ENCODE measurements at places on chromosomes 2 and 18.

GRCh38 chr2:208718828-208719227 lies 312.2 kb downstream of the PTH2R start:
- DNase-seq, result no peak

- DNase-seq, result no peak
Measured at GRCh38 chr18:36130039-36130831, 536 bp downstream of the ELP2 start.

GRCh38 chr2:130354139-130354428 lies 1.8 kb upstream of the PTPN18 start:
- no peak for DNase-seq

DNA sequence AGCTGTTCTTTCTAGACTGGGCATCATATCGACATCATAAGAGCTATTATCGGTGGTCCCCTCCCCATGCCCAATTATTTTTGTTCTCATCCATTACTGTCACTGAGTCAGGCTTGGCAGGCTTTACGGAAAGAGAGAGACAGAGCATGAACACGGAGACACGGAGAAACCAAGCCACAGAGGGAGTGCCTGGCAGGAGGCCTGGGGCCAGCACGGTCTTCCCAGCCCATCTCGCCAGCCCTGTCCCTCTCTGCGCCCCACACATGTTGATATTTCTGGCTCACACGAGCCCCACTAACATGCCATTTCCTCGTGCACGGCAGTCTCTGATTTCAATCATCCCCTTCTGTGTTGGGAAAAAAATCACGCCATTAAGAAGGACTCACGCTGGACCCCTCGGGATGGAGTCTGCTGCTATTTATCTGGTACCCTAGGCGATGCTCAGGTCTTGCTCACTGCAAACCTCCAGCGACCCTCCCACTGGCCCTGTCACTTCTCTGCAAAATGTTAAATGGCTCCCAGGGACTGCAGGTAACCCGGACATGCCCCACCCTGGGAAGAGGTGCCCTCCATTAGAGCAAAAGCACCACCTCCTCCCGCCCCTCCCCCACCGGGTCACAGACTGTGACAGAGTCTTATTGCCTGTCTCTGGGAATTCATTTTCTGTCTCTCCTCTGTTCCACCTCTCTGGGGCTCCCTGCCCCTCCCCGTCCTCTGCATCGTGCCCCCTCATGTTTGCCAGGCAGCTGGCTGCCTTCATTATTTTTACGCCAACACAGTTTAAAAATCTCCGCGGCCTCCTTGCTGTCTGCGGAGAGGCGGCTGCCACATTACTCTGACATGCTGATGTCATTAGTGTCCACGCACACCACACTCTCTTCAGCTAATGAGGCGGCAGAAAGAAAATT lies 40.1 kb upstream of the GBX2 start:
- DNase-seq, result no peak

- DNase-seq, result no peak
Measured at GRCh38 chr2:23594460-23594825, 209.5 kb downstream of the KLHL29 start.

- DNase-seq, result no peak
Measured at GRCh38 chr2:54575379-54575888, 119.3 kb downstream of the SPTBN1 start.
